ENCODE measurements at places on chromosomes 2 and 18.
A peak's percentile ranks its signal among the peaks of the same experiment; 100 is the strongest.

GRCh38 chr2:213281156-213281555 lies 3.1 kb upstream of the SPAG16 start:
- no peak for DNase-seq

GRCh38 chr2:100730290-100730868 lies 89.6 kb upstream of the NPAS2 start:
- peak; percentile 5 for DNase-seq

GRCh38 chr2:184765112-184765895 lies 167.0 kb downstream of the ZNF804A start:
- no peak for DNase-seq

DNA sequence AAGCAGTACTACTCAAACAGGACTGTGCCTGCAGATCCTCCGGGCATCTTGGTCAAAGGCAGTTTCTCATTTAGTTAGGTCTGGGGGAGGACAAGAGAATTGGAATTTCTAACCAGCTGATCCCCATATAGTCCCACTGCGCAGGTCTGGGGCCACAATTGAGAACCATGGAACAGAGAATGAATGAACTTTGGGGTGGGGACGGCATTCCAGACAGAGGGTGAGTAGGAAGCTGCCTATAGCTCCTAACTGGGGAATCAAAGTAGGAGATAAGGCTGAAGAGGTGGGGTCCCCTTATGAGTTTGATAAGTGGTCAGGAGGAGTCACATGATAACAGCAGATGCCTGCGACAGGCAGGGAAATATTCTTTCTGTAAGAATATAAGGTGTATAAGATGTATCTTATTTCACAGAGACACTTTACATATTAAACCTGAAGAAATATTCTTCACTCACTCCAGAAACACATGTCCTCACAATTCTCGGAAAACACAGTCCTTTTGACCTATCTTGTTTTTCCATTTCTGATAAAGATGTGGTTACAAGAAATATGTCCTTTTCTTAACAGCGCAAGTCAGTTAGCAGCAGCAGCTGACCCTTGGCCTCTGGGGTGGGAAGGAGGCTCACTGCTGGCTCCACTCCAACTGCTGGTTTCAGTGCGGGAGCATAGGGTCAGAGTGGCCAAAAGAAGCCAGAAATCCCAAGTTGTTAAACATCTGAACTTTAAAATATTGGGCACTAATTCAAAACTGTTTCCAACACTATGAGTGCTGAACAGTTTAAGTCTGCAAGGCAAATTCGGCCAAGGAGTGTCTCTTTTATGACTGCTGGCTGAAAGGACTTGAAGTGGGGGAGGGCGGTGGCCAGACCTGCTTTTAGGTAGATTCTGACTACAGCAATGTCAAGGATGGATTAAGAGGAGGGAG lies 12.6 kb upstream of the TMEM214 start:
- no peak for DNase-seq
